ENCODE measurements at places on chromosomes 12 and 14. TPM values are rescaled to one million over a fixed set of nuclear protein-coding genes. Genes with fewer than 3 reads are reported as not detected.

- DNase-seq = no peak
Measured at GRCh38 chr12:105221583-105222283, 14.2 kb downstream of the APPL2 start.

GRCh38 chr12:68538726-68539614 is 71.7 kb upstream of the RAP1B start:
- peak; percentile 44 for DNase-seq

- DNase-seq = no peak
Measured at GRCh38 chr12:27467641-27468040, 21.1 kb downstream of the SMCO2 start.

DNA sequence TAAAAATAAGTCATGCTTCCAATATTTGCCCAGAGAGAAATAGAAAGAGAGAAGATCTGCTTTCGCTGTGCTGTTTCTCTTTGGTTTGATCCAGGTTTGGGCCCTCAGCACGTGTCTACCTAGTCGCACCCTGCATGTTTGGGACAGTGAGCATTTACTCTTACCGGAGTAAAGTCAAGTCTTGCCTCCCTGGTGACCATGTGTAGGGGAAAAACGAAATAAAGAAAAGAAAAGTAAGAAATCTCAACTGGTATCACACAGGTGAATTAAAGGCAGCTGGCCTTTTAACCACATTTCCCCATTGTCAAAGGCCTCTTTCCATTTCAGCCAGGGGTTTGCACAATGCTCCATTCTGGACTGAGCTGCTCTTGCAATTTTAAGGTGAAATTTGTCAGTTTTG is 619.4 kb downstream of the VRK1 start:
- no peak for DNase-seq

The WSCD2 gene
- total RNA-seq = not detected

DNA sequence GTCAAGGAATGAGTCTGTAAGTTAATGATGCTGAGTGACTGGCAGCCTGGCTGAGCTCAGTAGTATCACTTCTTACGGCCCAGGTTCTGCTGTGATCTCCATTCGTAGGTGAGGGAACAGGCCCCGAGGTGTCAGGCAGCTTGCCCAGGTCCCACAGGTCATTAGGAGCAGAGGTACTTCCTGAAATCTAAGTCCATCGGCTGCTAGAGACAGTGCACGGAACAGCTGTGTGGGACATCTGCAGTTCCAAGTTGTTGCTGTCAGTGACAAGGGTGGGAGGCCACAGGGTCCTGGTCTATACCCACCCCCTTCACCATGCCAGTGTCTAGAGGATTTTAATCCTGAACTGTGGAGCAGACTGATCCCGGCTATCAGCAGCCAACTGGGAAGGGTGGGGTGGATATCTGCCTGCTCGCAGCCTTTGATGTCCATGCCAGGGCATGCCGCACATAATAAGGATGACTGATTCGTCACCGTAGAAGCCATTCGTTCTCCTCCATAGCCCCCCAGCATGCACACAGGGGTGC is 82.3 kb upstream of the RIN3 start:
- DNase-seq = no peak

GRCh38 chr14:77344377-77344996 is 23.7 kb downstream of the GSTZ1 start:
- no peak for DNase-seq

The BICD1 gene
- 7.0 TPM for total RNA-seq

- DNase-seq = no peak
Measured at GRCh38 chr12:31877884-31878283, 81.3 kb upstream of the RESF1 start.

GRCh38 chr12:24015833-24016160 is 66.3 kb upstream of the SOX5 start:
- no peak for DNase-seq

The FGF6 gene
- not detected for total RNA-seq

DNA sequence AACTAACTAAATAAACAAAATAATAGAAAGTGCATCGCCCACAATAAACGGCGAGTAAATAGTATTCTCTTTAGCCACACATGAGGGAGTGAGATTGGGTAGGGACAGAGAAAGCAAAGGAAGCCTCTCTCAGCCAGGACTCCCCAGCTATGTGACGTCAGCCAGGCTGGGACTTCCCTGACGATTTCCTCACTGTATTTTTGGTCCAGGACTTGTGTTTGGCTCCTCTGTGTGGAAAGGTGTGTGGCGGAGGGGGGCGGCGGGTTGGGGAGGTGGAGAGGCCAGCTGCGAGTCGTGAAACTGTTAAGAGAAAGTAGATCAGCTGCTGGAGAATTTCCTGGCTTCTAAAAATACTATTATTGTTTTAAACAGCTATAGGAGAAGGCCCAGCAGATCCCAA is 1124.6 kb downstream of the AACS start:
- DNase-seq = no peak

The HOXC12 gene
- total RNA-seq = not detected

The MTRFR gene
- 37.7 TPM for total RNA-seq

DNA sequence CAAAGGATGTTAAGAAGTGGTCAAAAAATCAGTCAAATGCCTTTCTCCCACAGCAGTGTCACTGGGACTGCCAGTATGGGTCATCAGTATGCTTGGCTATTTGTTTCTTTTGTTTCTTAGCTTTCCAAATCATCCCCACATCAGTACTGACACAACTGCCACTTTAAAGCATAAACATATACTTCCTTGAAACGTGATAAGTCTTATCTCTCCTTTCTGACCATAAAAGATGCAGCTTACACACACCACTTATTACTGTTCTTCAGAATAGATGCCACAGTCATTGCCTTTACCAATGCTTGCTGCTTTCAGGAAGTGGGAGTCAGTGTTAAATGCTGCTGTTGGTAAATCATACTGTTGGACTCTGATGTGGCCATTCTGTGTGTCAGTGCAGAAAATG is 18.6 kb upstream of the GARIN2 start:
- no peak for DNase-seq

DNA sequence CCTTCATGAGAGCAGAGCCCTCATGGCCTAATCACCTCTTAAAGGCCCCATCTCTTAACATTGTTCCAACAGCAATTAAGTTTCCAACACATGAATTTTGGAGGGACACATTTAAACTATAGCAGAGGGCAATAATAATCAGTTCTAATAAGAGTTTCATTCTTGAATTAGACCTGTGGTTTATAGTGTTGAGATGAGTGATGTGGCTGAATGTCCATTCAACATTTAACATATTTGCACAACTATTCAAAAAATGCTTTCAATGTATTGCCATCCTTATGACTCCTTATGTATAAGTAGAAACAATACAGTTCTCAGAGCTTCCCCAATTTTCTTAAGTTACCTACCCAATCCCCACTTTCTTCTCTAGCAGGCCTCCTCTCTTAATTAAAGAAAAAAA is 21.5 kb downstream of the KLHL28 start:
- no peak for DNase-seq

The PTPRQ gene
- total RNA-seq = not detected

The PTHLH gene
- total RNA-seq = not detected

DNA sequence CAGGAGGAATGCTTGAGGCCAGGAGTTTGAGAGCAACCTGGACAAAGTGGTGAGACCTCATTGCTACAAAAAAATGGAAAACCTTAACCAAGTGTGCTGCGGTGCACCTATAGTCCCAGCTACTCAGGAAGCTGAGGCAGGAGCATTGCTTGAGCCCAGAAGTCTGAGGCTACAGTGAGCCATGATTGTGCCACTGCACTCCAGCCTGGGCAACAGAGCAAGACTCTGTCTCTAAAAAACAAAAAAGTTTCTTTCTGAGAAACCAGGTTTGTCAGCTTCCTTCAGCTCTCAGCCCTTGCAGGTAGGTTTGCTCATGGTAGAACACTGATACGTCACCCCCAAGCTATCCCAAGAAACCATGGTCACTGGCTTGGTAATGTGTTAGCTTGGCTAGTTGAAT is 20.0 kb upstream of the MORN3 start:
- DNase-seq = no peak

- no peak for DNase-seq
Measured at GRCh38 chr12:121618659-121619233, 7.6 kb upstream of the ORAI1 start.

The RBMS2 gene
- 8.3 TPM for total RNA-seq

GRCh38 chr12:52909331-52909730 is 4.5 kb upstream of the KRT8 start:
- DNase-seq = no peak

- no peak for DNase-seq
Measured at GRCh38 chr12:116969615-116970585, 59.1 kb downstream of the FBXW8 start.

GRCh38 chr14:92035890-92036289 is 4.0 kb downstream of the TRIP11 start:
- DNase-seq = no peak

DNA sequence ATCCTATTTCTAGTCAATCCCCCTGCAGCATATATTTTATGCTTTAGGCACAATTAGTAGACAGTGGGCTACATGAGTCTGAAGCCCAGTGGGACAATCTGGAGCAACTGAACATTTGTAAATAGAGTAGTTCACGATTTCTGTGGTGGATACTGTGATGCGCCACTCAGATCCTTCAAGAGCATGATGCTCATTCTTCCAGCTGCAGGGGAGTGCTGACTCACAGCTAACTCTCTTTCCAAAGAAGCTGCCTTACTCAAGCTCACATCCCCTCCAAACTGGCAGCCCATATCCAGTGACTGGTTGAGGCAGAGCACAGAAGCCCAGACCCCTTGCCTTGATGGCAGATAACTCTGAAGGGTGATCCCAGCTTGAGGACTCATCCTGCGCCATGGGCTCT is 224.2 kb upstream of the EEA1 start:
- no peak for DNase-seq

DNA sequence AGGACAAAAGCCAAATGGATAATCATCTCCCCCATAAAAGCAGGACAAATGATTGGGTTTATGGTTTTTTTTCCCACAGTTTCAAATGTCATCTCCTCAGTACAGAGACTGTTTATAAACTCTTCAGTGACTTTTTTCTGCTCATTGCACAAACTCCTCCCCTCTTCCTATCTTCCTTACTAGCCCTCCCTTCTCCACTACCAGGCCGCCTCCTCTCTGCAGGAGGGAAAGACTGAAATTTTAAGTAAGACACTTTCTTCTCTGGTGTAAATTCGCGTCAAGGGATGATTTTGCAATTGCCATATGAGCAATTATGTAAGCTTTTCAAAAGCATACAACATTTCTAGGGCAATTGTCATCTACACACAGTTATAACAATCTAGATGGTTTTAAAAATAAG is 37.0 kb downstream of the BTG1 start:
- DNase-seq = no peak

The DCN gene
- total RNA-seq = not detected

The CPSF2 gene
- 14.2 TPM for total RNA-seq

GRCh38 chr14:22188318-22188717 is 400.7 kb downstream of the DAD1 start:
- no peak for DNase-seq

DNA sequence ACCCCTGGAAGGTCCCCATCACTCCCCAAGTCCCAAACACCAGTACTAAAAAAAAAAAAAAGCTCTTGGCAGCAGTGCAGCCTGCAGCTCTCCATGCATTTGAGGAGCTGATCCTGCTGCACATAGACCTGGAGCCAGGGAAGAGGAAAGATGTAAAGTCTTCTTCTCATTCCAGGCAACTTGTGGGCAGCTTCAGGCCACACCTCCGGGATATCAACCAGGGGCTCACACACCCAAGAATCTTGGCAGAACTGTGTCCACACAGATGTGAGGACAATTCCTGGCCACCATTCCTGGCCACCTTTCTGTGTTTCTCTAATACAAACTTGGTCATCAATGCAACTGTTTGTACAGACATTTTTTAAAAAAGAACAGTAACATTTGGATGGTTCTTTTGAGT is 72.7 kb downstream of the TMEM132C start:
- no peak for DNase-seq

GRCh38 chr12:11759899-11760298 is 110.4 kb downstream of the ETV6 start:
- DNase-seq = no peak

GRCh38 chr14:36495666-36496065 is 24.4 kb downstream of the NKX2-1 start:
- DNase-seq = no peak

GRCh38 chr12:2751230-2751629 is 43.5 kb upstream of the FKBP4 start:
- DNase-seq = no peak

DNA sequence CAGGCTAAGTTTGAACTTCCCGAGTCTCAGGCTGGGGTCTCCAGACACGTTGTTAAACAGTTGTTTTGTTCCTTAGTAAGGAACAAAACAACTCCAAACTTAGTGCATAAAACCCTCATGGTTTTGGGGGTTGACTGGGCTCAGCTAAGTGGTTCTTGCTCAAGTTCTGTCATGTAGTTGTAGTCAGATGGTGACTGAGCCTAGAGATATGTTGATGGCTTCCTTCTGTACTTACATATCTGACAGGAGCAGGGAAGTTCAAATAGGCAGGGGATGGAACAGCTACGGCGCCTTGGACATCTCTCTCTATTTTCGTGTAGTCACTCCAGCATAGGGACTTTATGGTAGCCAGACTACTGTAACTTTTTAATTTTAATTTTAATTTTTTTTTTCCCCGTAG is 45.7 kb downstream of the SPATS2 start:
- no peak for DNase-seq

DNA sequence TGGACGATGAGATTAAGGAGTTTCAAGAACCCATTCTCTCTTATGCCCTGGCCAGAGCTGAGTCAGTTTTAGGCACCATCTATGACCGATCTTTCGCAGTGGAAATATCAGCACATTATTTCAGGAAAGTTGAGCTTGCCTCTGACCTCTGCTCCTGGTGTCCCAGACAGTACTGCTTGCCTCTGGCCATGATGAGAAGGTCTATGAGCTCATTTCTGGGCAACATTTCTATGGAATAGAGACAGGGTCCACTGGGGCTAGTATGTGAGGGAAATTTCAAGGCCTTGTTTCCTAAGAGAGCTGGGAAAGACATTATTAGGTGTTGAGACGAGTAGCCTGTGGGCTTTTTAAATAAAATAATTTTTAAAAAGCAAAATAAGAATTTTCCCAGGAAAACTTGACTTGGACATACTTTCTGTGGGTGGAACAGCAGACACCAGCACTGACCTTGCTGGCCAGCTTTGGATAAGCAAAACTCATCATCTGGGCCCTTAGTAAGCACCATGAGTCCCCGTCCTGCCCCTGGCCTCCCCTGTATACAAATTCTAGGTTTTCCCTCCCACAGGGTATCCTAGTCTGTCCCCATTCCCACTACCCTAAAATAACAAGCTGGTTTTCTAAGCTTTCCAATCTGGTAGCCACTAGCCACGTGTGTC is 43.4 kb downstream of the DIO2 start:
- DNase-seq = no peak

The DDX54 gene
- 85.6 TPM for total RNA-seq

The RIN3 gene
- total RNA-seq = 82.7 TPM

The KRT73 gene
- 8.1 TPM for total RNA-seq

DNA sequence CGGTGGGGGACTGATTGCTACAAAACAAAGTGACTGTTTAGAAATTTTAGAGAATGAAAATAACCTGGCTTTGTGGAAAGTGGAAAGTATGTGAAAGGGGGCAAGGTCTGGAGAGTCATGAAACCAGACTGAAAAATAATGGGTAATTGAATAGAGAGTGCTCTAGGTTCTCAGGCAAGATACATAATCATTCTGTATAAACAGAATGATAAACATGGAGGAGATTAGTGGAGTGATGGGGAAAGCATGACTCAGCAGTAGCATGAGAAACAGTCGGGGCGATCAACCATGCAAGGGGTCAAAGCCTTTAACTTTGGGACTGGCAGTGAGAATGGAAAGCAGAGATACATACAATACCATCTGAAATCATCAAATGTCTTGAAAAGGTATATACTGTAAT is 332.5 kb downstream of the CCER1 start:
- no peak for DNase-seq

GRCh38 chr14:68856572-68856971 is 63.7 kb upstream of the ZFP36L1 start:
- no peak for DNase-seq

GRCh38 chr12:4829793-4830162 is 79.9 kb upstream of the KCNA1 start:
- no peak for DNase-seq
